ENCODE measurements at places on chromosomes 6 and 20.

- no peak for DNase-seq
These were observed 56.9 kb upstream of the FOXP4 start for GRCh38 chr6:41489120-41489851.

- no peak for DNase-seq
These were observed 237.6 kb downstream of the MMUT start for GRCh38 chr6:49225471-49225870.

DNA sequence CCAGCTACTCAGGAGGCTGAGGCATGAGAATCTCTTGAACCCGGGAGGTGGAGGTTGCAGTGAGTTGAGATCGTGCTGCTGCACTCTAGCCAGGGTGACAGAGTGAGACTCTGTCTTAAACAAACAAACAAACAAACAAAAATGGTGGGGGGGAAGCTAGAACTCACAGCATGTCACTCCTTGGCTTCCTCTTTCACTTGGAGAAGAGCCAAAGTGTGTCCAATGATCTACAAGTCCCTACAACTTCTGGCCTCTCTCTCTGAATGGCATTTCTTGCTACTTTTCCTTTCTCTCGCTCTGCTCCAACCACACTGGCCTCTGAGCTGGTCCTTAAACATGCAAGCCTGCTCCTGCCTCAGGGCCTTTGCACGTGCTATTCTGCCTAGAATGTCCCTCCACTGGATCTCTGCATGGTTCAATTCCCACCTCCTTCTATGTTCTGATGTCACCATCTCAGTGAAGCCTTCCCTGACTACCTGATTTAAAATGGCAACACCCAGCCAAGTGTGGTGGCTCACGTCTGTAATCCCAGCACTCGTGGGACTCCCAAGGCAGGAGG lies 8.1 kb downstream of the TLDC2 start:
- no peak for DNase-seq

DNA sequence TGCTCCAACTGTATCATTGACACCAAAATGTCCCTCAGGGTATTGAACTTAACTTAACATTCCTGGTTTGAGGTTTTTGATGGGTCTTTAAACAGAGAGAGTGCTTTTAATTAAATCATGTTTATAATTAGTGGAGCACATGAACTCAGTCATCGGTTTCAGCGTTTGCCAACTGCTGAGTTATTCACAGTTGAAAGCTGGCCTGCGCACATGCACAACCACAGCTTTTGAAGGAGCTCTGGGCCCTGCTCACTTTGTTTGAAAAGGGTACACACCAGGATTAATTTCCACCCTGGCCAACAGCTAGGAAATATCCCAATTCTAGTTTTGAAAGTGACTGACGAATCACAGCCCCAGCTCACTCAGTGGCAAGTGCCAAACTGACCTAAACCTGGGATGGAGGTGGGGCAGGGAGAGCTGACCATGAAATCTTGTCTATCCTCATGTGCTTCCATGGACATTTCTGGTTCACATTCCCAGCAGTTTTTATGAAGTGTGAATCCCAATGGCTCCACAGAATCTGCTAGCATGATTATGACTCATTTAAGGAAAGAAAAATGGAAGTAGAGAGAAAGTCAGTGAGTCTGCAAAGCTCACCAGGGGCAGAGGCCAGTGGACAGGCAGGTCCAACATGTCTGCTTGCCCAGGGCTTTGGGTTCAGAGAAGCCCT lies 247.8 kb downstream of the FNDC1 start:
- DNase-seq: no peak

DNA sequence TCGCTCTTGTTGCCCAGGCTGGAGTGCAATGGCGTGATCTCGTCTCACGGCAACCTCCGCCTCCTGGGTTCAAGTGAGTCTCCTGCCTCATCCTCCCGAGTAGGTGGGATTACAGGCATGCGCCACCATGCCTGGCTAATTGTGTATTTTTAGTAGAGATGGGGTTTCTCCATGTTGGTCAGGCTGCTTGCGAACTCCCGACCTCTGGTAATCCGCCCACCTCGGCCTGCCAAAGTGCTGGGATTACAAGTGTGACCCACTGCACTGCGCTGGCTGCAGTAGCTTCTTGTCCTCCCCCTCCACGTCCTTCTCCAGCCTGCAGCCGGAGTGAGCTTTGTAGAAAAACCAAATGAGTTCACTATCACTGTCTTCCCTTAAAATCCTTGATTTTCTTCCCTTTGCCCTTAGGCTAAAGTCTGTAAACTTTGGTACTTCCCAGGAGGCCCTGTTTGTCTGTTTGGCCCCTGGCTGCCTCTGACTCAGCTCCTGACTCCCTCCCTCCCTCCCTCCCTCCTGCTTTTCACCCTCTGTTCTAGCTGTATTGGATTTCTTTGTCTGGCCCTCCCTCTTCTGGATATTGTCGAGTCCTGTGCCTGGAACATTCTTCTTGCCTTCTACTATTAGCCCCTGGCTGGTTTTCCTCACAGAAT lies 12.9 kb downstream of the PARD6B start:
- no peak for DNase-seq

- DNase-seq: peak; percentile 17
These were observed 39.9 kb downstream of the SLC52A3 start for GRCh38 chr20:728256-728944.

GRCh38 chr6:75926293-75927168 lies 145.9 kb downstream of the IMPG1 start:
- no peak for DNase-seq

- no peak for DNase-seq
These were observed 445.1 kb upstream of the JAG1 start for GRCh38 chr20:11118802-11119380.

DNA sequence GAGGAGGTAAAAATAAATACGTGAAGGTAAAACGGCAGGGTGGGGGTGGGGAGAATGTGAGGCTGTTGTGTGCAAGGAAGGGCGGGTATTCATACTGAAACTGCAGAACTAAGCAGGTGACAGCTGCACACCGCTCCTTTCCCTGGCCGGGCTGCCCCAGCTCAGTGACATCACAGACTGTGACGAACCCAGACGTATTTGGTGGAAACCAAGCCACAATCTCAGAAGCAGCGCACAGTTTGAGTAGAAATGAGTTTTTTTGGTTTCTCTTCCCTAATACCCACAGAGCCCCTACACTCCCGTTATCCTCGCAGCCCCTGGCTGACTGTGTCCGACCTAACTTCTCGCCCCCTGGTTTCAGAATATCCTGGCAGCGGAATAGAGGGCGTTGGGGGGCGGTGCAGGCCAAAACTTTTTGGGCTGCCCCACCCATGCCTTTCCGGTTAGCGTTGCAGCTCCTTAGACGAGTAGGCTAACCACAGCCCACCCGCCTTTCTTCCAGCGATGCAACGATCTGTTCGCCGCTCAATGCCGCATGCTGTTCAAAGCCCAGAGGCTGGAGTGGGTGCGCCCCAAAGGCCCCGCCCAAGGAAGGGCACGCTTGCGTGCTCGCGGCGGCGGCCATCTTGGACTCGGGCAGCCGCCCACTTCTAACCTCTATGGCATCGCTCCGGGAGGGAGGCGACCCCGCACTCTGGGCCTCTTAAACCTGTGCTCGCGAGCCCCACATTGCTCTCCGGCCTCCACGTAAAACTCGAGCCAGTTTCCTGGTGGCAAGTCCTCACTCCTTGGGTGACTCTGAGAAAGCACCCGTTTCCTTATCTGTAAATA lies 9.1 kb downstream of the BAK1 start:
- DNase-seq: peak; percentile 85

GRCh38 chr20:58294497-58295455 lies 14.7 kb upstream of the RAB22A start:
- no peak for DNase-seq

DNA sequence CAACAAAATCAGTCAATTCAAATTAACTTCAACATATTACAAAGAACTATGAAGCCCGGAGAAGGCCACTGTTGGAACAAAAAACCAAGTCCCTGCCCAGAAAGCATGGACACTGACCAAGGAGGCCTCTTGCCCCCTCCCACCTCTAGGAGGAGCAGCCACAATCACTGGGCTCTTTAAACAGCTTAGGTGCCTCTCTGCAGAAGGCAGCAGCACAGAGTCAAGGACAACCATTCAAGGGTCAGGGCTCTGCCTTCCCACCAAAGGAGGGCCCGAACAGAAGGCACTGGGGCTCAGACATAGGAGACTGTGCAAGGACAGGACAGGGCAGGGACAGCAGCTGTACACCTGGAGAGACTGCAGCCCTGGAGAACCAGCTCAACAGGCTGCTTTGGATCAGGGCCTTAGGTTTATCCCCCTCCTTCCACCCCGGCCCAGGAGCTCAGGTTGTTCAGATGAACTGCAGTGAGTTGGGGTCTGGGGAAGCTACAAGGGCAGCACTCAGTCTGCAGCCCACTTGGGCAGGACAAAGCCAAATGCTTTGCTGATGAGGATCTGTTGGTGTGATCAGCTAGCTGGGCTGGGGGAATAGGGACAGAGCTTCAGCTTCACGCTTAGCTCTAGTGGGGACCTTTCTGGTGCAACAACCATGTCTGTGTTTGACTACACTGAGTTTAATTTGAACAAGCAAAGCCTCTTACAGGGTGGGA lies 17.8 kb downstream of the TOMM34 start:
- no peak for DNase-seq

DNA sequence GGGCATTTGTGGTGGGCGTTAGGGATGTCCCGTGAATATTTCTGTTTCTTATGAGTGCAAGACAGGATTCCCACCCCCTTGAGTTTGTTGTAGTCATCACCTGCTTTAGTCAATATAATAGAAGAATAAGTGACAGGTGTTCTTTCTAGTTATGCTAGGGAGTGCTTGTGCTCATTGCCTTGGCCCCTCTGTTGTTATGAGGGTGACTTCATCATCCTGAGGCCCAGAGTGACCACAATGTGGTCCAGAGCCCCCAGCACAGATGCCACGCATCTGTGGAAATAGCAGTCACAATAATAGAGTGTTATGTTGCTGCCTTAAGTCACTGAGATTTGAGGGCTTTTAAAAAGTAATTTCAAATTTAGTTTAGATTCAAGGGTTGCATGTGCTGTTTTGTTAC lies 42.4 kb downstream of the GGTLC1 start:
- no peak for DNase-seq

- no peak for DNase-seq
These were observed 706.5 kb upstream of the MAN1A1 start for GRCh38 chr6:120056085-120056484.

- no peak for DNase-seq
These were observed 43.5 kb downstream of the NOL4L start for GRCh38 chr20:32541323-32542258.

DNA sequence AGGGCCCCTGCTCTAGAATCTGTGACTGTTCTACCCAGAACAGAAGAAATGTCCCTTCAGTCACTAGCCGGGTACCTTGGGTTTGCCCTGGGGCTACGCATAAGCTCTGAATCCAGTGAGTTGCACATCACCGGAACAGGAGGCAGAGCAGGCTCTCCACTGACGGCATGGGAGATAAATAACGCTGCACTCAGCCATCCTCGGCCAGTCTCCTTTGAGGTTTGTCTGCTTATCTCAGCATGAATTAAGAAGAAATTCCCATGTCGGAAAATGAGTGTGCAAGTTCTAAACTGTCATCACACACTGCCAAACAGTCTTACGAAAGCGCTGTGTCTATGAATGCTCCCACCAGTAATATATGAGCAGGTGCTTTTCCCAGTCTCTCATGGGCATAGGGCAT lies 90.8 kb downstream of the FAM50B start:
- DNase-seq: no peak

DNA sequence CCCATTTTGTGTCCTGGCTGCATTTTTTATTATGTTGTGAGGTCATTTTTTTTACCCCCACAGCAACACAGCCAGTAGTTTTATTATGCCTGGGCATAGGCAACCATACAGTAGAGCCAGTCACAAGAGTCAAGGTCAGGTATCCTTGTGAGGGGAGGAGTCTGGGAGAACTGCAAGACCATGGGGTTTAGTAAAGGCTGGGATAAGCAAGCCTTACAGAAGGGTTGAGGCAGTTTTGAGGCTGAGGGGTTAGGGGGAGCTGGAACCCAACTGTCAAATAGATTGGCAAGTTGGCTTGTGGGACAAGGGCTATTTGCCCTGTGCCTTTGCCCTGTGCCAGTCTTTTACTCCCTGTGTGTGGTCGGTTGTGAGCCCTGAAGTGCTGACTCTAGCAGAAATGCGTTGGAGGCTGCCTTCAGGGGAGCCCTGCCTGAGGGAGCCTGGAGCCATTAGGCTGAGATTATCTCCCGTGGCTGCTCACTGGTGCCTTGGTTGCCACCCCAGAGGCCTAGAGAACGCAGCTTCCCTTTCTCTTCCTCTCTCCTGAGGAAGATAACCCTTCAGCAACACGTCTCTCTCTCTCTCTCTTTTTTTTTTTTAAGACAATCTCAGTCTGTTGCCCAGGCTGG lies 31.1 kb downstream of the RALY start:
- DNase-seq: no peak

- no peak for DNase-seq
These were observed 69.8 kb downstream of the CD83 start for GRCh38 chr6:14187406-14187805.

GRCh38 chr6:158026901-158027589 lies 45.4 kb downstream of the SYNJ2 start:
- no peak for DNase-seq

DNA sequence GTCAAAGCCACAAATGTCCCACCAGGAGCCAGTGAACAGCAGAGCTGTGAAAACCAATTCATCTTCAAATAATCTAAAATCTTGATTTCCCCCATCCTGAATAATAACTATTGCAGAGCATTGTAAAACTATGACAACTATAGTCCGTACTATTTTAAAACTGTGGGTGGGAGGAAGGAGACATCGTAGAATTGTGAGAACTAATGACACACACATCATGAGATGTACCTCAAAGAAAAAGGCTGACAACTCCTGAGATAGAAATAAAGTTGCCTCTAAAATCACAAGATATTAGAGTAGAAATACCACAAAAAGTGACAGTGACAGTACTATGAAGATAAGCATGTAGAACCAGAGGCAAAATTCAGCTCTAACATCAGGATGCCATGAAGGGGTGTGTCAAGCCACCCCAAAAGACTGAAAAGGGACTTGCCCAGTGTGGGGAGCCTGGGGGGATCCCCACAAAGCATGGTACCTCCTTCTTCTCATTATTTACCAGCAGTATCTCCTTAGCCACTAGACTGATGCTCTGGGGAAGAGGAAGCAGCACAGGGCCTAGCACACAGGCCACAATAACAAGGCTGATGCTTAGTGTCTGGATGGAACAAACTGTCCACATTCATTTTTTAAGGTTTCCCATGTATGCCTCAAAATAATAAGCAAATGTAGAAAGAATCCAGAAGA lies 13.4 kb downstream of the NAPB start:
- no peak for DNase-seq

- DNase-seq: no peak
These were observed 475.5 kb downstream of the QKI start for GRCh38 chr6:163889904-163890514.

GRCh38 chr20:52379723-52380336 lies 188.3 kb upstream of the ZFP64 start:
- DNase-seq: peak; percentile 17

GRCh38 chr6:123016431-123017103 lies 20.5 kb downstream of the CLVS2 start:
- DNase-seq: no peak

Data from activated CD8-positive, alpha-beta memory T cell treated with anti-CD3 and anti-CD28 coated beads for 1 hour (primary cell).